Trophoblast cell (in vitro differentiated cells and primary cell): ENCODE measurements at places on chromosomes 5 and 9.

DNA sequence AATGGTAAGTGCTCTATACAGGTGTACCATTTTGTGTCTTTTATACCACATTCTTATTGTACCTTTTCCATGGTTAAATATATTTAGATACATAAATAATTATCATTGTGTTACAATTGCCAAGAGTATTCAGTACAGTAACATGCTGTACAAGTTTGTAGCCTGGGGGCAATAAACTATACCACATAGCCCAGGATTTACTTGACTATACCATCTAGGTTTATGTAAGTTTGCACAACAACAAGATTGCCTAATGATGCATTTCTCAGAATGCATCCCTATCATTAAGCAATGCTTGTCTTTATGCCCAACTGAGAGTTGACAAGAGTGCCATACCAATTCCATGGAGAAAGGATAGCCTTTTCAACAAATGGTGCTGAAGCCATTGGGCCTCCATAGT is 136.7 kb upstream of the PJA2 start:
- no peak for DNase-seq

GRCh38 chr5:113022661-113023060 is 46.1 kb downstream of the DCP2 start:
- DNase-seq = no peak

DNA sequence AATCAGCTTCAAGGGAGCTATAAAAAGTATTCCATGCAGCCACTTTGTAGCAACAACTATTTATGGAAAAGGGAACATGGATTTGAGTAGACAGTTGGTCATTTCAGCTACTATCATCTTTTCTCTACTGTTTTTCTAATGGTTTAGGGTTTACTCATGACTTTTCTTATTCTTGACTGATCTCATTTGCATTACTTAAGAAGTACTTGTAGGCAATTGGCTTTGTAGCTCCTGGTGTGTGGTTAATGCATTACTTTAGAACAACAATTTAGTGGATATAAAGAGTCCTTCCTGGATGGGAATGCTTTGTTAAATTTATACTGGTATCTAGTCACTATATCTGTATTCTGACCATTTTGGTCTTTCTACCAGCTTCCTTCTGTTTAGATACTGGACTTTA is 59.8 kb upstream of the NTRK2 start:
- no peak for DNase-seq

GRCh38 chr9:26244661-26245451 is 566.6 kb upstream of the TUSC1 start:
- no peak for DNase-seq

DNA sequence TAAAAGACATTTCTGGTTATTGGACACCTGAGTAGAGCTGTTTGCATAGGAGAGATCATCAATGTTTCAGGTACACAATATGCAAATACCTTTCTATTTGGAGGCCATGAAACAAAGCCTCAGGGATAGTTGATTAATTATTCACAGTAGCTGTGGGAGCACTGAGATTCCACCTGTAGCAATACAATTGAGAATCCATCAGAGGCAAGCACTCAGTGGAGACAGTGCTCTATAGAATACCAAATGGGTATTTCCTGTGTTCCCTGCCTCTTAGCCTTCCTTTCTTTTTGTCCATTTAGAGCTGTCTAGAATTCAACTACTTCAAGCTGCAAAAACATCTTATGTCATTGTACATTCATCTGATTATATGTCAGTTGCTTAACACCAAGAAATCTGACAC is 1754.0 kb upstream of the ACO1 start:
- DNase-seq = no peak

GRCh38 chr9:98075332-98075805 is 18.8 kb downstream of the NANS start:
- peak; percentile 62 for DNase-seq

DNA sequence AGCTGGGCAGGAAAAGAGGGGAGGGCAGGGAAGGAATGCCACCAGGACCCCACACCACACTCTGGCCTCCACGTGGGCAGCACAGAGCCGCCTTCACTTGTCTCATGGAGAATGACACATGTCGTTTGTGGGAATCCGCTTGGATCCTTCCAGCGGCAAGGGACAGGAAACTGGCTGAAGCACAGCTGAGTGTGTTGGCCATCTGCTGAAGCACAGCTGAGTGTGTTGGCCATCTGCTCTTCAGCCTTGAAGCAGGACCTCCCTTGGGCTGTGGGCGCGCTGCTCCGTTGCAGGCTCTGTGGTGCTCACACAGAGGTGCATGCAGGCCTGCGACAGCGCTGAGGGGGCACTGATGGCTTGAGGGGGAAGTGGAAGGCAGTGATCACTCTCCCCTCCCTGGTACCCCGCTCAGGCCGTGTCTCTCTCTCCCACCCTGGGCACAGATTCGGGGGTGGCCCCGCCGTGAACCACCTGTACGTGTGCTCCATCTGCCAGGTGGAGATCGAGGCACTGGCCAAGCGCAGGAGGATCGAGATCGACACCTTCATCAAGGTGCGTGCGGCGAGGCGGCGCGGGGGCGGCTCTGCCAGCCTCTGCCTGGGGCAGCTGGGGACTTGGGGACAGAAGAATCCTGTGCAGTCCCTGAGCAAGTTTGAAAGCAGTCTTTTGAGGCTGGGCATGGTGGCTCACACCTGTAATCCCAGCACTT is 40.6 kb downstream of the USP20 start:
- DNase-seq = no peak

DNA sequence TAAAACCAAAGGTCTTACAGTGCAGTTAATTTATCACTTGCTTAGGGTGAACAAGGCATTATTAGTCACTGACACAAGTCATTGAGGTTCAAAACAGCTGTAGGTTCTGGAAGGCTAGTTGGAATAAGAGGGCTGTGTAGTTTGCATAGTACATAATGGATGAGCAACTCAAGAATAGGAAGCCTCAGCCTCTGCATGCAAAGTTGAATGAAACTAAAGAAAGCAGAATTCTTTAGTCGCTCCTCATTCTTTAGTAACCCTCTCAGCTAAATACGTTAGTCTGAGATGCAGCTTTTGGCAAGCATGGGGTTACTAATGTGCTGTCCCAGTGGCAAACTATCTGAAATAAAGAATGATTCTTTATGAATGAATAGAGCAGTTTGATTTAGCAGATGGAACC is 74.2 kb downstream of the ADGRV1 start:
- DNase-seq = no peak

DNA sequence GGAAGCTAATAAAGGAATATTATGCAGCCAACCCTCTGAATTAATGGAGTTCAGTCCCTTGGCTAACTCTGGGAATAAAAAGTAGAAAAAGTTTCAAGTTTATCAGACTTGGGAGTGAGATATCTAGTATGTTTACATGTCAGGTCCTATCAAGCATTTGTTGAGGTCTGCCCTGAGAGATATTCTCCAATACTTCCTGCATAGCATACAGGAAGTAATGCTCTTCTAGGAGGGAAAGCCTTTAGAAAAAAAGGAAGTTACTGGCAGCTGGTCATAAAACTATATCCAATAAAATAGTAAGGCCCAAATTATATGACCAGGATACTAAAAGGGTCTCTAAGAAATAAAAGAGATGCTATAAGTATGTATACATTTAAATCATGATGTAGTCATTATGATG is 594.1 kb upstream of the FTMT start:
- no peak for DNase-seq

GRCh38 chr9:136719195-136719880 is 7.0 kb downstream of the DIPK1B start:
- no peak for DNase-seq

- no peak for DNase-seq
Measured at GRCh38 chr5:72619251-72619650, 112.0 kb upstream of the ZNF366 start.

- peak; percentile 83 for DNase-seq
Measured at GRCh38 chr9:81631218-81631745, 58.1 kb downstream of the TLE1 start.

DNA sequence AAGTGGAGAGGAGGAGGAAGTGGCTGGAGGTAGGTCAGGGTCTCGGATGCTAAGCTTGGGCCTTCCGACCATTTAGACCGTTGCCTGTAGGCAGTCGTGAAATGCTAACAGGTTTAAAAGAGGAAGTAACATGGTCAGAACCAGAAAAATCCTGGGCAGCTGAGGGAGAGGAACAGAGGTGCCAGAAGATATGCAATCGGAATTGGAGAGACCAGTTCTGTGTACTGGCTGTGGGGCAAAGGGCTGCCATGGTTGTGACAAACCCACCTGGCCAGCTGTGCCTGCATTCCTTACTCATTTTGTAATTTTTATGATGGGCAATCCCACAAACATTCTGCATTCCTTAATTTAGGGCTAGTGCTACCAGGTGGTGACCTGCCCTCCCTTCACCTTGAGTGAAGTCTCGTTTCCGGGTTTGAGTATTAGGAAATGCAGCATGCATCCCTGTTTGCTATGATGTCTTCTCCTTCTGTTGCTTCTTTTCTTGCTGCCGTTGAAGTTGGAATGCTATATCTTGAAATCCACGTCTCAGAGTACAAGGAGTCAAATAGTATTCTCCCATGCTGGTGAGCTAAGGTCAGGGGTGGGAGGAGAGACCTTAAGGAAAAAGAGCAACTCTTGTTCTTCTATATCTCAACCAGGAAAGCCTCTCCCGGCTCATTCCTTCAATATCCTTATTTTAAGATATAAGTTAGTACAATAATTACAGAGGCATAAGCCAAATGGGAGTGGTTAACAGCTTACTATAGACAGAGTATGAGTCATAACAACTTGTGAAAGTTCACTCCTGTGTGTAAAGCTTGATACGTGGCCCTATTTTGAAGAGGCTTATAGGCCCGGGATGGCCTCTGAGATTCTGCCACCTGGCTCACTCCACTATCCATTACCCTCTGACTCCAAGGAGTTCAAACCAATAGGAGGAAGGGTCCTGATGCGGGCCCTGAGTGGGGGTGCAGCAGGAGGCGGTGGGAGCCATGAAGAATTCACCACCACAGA is 37.0 kb downstream of the B4GALT1 start:
- peak; percentile 93 for DNase-seq

DNA sequence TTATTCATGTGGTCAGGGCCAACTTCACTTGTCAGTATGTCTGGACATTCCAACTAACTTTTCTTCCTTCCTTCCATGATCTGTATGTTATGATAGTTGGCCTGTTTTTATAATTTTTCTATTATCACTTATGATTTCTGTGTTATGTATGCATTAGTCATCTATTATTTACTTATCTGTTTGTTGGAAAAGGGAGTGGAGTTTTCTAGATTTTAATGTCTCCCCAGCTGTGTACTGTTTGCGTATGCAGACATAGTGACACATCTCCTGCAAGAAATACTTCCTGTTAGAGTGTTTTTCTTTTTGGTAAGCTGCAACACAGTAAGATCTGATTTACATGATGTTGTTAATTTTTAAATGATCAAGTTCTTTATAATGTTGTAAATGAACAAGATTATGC is 8.7 kb upstream of the INSYN2B start:
- DNase-seq = no peak

DNA sequence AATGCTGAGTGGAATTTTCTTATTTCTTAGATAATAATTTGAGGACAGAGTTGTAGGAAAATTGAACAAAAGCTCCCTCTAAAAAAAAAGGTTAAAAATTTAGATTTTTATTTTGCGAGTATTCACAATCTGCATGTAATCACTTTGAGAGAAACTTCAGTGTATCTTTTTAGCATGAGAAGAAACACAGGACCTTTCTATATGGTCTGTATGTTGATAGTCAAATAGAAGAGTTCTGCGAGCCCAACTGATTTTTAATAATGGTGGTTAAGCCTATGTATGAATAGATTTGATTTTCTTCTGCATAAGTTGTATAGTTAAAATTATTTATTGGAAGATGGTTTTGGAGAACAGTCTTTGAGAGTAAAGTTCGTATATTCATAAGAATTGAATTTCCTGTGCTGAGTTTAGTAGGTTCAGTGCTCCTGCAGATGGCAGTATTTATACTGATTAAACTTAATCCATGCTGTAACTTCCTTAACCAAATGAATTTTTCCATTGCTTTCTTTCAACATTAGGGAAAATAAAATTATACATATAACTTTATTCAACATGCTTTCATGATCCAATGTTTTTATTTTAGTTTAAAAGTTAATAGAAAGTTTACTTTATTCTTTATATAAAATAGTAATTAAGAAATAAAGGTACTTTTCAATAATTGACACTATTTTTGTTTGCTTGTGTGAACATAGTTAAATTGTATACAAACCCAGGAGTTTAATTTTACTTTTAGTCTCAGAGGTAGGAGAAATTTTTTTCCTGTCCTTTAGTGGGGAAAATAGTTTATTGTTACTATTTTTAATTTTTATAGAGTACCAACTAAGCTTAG is 19.6 kb downstream of the TCERG1 start:
- DNase-seq = no peak

DNA sequence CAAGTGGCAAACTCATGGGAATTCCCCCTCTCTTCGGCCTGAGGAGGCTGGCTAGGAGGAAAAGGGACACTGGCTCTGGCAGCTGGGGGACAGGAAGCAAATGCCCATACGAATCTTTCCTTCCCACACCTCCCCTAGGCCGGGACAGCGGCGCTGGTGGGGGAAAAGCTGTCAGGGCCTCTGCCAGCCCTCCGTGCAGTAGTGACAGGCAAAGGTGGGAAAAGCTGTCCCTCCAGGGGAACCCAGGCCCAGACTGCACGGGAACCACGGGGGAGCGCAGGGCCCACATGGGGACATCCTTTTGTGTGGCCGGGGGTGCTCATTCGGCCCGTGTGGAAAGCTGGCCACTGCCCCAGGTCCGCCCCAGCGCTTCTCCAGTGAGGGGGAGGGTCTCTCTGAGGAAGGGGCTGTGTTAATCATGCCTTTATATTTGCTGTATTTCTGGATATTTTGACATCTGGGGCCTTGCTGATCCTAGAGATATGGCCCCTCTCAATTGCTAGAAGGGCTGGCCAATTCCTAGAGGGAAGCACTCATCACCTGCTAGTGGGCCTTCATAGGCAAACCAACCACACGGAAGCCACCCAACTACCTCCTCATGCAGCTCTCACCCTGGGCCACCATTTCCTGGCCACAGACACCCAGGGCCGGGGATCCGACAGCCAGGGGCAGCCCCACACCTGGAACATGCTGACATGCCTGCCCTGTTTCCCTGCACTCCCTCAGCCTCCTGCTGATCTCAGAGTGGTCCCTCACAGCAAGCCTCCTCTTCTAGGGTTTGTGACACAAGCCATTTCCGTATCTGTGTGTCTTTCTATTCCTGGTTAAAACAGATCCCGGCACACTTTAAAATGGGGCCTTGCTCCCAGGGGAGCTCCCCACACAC is 138.8 kb downstream of the ROR2 start:
- DNase-seq = no peak

DNA sequence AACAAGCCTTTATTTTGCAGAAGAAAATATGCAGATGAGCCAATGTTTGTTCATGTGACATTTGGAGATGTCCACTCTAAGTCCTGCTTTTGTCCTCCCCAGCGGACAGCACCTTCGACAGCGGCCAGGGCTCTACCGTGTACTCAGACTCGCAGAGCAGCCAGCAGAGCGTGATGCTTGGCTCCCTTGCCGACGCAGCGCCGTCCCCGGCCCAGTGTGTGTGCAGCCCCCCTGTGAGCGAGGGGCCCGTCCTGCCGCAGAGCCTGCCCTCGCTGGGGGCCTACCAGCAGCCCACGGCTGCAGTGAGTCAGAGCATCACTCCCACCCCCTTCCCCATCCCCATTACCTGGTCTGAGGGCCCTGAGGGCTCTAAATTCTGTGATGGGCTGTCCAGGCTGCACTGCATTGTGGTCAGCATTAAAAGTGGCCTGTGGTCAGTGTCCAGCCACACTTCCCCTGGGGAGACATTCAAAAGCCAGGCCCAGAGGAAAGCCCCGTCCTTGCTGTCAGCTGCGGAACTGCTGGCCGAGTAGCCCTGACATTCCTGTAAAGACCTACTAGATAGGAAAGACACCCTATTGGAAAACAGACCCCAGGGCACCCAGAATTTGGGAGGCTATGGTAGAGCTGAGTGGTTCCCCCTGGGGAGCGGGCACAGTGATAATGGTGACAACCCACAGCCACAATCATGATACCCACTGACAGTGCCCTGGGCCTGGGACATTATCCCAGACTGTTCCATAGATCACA is 69.0 kb downstream of the WNK2 start:
- DNase-seq = peak; percentile 61
